ENCODE measurements at places on chromosomes 16 and 17.

DNA sequence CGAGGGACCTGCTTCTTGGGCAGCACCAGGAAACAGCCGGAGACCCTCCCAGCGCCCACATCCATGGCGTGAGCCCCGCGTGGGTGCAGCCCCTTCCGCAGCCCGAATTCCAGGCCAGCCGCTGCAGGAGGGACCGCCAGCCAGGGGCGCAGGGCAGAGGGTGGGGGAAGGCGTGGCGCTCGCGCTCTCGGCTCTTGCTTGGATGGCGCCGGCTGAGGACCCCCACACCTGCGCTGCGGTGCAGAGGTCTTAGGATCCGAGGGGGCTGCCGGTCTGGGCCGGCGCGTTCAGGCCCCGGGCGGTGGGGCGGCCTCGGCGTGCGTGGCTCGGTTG, 28.8 kb downstream of the ACTG1 start:
- no peak overlapping the region for H3K27ac ChIP-seq
- no peak for DNase-seq
- H3K4me3 ChIP-seq, result peak overlapping the region; percentile 39
- peaks cover 31% of the 10 kb centered on the region for H3K27me3 ChIP-seq
- peaks cover 55% of the 10 kb centered on the region for H3K4me1 ChIP-seq
- no peaks in the 10 kb centered on the region for H3K36me3 ChIP-seq

GRCh38 chr17:77281904-77282367, 141.2 kb downstream of the SEC14L1 start:
- H3K4me1 ChIP-seq, result peaks cover 26% of the 10 kb centered on the region
- H3K4me3 ChIP-seq, result peak overlapping the region; percentile 44
- peaks cover 21% of the 10 kb centered on the region for H3K27me3 ChIP-seq
- DNase-seq, result no peak

- H3K27ac ChIP-seq, result peak overlapping the region; percentile 99
- DNase-seq, result peak; percentile 27
- peaks cover 65% of the 10 kb centered on the region for H3K4me1 ChIP-seq
- H3K27me3 ChIP-seq, result no peaks in the 10 kb centered on the region
- H3K4me3 ChIP-seq, result peak overlapping the region; percentile 91
Observed at GRCh38 chr16:1963806-1964505, 670 bp downstream of the RPS2 start.

GRCh38 chr17:72837335-72837734, 255.2 kb downstream of the SLC39A11 start:
- no peak overlapping the region for H3K27ac ChIP-seq
- no peak for DNase-seq
- H3K36me3 ChIP-seq, result peaks cover 5% of the 10 kb centered on the region
- no peaks in the 10 kb centered on the region for H3K4me1 ChIP-seq

- DNase-seq, result no peak
- H3K36me3 ChIP-seq, result no peaks in the 10 kb centered on the region
- H3K4me3 ChIP-seq, result no peak overlapping the region
Observed at GRCh38 chr16:58499092-58499511, 841 bp upstream of the NDRG4 start.

DNA sequence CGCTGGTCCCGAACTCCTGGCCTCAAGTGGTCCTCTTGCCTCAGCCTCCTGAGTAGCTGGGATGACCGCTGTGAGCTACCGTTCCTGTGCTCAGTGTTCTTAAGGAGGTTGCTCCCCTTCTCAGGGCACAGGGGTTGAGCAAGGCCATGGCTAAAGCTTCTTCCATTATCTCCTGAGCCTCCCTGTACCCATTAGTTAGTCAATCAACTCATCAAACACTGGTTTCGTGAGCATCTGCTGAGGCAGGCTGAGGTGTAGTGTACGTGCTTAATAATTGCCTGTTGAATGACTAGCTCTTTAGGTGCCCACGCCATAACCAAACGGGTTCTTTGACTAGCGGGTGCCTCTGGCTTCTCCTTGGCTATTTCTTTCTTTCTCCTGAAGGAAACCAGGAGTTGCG, 11.7 kb downstream of the SGCA start:
- no peak overlapping the region for H3K27ac ChIP-seq
- DNase-seq, result no peak
- peaks cover 11% of the 10 kb centered on the region for H3K4me1 ChIP-seq
- H3K4me3 ChIP-seq, result no peak overlapping the region
- no peaks in the 10 kb centered on the region for H3K36me3 ChIP-seq

Measured in CD4-positive, alpha-beta T cell (primary cell).